A549 treated with Hydrocortisone at 1 μM for 4 hours (cell line): ENCODE measurements at places on chromosomes 2 and 18. TPM values are rescaled to one million over a fixed set of nuclear protein-coding genes. Genes with fewer than 3 reads are reported as not detected.

CCDC68 gene
- total RNA-seq: 3.6 to 6.3 TPM (median 4.7 TPM) in 5 replicates

SLC23A3 gene
- total RNA-seq: 0.29 to 0.82 TPM (median 0.65 TPM) in 5 replicates

UGT1A3 gene
- 0.06 to 0.20 TPM (median 0.14 TPM) in 4 of 5 replicates, not detected in the other for total RNA-seq

C2orf78 gene
- not detected in 5 replicates for total RNA-seq

LINC00305 gene
- not detected in 5 replicates for total RNA-seq
